ENCODE measurements at places on chromosomes 2 and 18. TPM values are rescaled to one million over a fixed set of nuclear protein-coding genes. Genes with fewer than 3 reads are reported as not detected.

The SNRPD1 gene
- total RNA-seq, result 24.2 TPM

The ZNF385B gene
- 0.61 TPM for total RNA-seq

The MOGAT1 gene
- 0.25 TPM for total RNA-seq

The MC5R gene
- total RNA-seq, result not detected

The HRH4 gene
- total RNA-seq, result 0.11 TPM

The ANKRD53 gene
- total RNA-seq, result 0.70 TPM

The HOXD10 gene
- 14.8 TPM for total RNA-seq

The XDH gene
- 47.4 TPM for total RNA-seq

The CLHC1 gene
- total RNA-seq, result 6.5 TPM

The MYO7B gene
- total RNA-seq, result 244 TPM

The ANKRD36C gene
- 28.6 TPM for total RNA-seq

The UBXN2A gene
- total RNA-seq, result 15.6 TPM

The TMEM182 gene
- total RNA-seq, result 2.5 TPM

The NETO1 gene
- total RNA-seq, result not detected

The ZNG1B gene
- 24.7 TPM for total RNA-seq

The GRB14 gene
- total RNA-seq, result 1.6 TPM

The ANTXR1 gene
- 13.8 TPM for total RNA-seq

The RIT2 gene
- not detected for total RNA-seq

The SCN3A gene
- total RNA-seq, result 1.4 TPM

The NOSTRIN gene
- total RNA-seq, result 52.7 TPM

The NT5DC4 gene
- total RNA-seq, result not detected

The NLRC4 gene
- 0.84 TPM for total RNA-seq

The ARHGAP15 gene
- 8.8 TPM for total RNA-seq

The LRRC30 gene
- total RNA-seq, result not detected

The ALPI gene
- 21.1 TPM for total RNA-seq

The ESPNL gene
- total RNA-seq, result 0.06 TPM

The GYPC gene
- total RNA-seq, result 7.2 TPM

The SALL3 gene
- total RNA-seq, result not detected

The ATP6V1B1 gene
- not detected for total RNA-seq

The RAB11FIP5 gene
- 19.7 TPM for total RNA-seq

The SERPINE2 gene
- 8.8 TPM for total RNA-seq

The HS1BP3 gene
- 26.9 TPM for total RNA-seq

The LOXL3 gene
- total RNA-seq, result 3.4 TPM

The CDH20 gene
- total RNA-seq, result not detected

The TSPYL6 gene
- total RNA-seq, result not detected

The SERPINB3 gene
- not detected for total RNA-seq

The EPB41L5 gene
- 30.3 TPM for total RNA-seq

The TCF23 gene
- total RNA-seq, result not detected

The CFAP53 gene
- 0.28 TPM for total RNA-seq

The EPHA4 gene
- 21.2 TPM for total RNA-seq

The SERPINB13 gene
- total RNA-seq, result not detected

The RUFY4 gene
- total RNA-seq, result 0.28 TPM

The GREB1L gene
- total RNA-seq, result not detected

The DPP10 gene
- 6.1 TPM for total RNA-seq

The WDR54 gene
- total RNA-seq, result 2.8 TPM

The IL36G gene
- total RNA-seq, result 0.31 TPM

The KIDINS220 gene
- 48.0 TPM for total RNA-seq

The CYP1B1 gene
- total RNA-seq, result 4.3 TPM

The LYPD1 gene
- total RNA-seq, result not detected

The RBKS gene
- total RNA-seq, result 11.1 TPM

The CD8A gene
- total RNA-seq, result 1.6 TPM

The TMEM169 gene
- total RNA-seq, result 0.37 TPM

The GDF7 gene
- 0.25 TPM for total RNA-seq

The SATB2 gene
- total RNA-seq, result 219 TPM

The RESP18 gene
- not detected for total RNA-seq
